ENCODE measurements at places on chromosomes 5 and 9.

DNA sequence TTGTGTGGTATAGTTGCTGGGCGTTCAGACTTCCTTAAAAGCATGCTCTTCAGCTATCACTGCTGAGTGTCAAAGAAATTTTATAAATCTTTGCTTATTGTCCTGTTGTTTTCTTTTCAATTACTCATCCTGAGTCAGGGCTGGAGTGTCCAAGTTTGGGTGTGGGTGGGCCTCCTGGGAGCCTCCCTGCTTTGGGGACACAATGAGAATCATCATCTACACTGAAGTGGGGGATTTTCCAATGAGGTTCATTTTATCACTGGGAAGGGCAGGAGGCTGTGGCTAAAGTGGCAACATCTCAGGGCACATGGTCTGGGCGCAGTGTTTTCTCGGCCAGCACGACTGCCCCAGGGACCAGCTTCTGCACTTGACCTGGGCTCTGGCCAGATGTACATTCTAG is 19.5 kb downstream of the GFPT2 start:
- DNase-seq = no peak

GRCh38 chr5:73126381-73126780 is 6.0 kb downstream of the TMEM171 start:
- DNase-seq = no peak

- DNase-seq = no peak
Observed at GRCh38 chr9:135570456-135570855, 8.9 kb downstream of the PAEP start.

DNA sequence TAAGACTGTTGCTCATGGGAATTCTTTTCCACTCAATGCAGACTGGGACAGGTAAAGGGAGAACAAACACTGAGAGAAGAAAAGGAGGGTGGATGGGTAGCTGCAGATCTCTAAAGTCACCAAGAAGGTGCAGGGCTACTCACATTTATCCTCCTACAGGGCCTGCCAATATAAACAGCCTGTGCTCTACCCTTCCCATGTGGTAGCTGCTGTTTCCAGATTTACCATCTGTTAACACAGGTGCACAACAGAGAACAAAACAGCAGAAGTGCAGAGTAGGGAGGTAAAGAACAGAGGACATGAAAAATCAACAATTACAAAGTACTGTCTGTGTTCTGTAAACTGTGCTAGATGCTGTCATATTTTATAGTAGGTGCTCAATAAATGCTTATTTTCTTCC is 26.0 kb downstream of the JAKMIP2 start:
- no peak for DNase-seq

GRCh38 chr9:34651876-34652601 is at the start of gene IL11RA:
TSS of gene IL11RA (plus strand) at chr9:34652185. CDS start at chr9:34655218, 3,033 bp downstream.
- peak; percentile 93 for DNase-seq

GRCh38 chr5:71834601-71835000 is 115.5 kb downstream of the CARTPT start:
- DNase-seq = peak; percentile 53

DNA sequence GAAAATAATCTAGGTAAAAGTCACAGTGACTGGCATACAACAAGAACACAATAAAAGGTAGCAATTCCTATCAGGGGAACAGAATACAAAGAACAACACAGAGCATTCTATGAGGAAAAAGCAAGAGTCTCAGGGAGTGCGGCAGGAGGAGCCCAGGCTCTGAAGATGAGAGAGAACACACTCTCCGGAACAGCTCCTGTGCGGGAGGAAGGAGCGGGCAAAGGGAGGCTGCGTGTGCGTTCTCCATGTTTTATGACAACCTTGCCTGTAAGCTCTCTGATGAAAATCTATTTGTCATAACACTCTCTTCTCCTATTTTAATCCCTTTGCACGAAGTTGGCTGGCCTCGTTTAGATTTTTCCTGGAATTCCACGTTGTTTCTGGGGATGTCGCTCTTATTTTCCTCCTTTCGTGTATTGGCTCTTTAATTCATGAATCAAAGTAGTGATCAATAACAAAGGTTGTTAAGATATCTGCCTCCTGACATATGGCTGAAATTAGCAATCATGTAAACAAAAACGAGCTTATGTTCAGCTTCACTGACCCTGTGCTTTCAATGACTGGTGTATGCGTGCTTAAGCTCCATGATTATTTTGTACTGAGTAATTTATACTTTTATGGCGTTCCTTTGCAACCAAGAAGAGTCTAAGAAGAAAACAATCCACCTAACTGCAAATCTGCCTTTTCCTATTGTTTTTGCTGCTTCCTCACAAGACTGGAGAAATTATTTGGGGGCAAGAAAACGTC is 109.5 kb downstream of the MYO10 start:
- no peak for DNase-seq

DNA sequence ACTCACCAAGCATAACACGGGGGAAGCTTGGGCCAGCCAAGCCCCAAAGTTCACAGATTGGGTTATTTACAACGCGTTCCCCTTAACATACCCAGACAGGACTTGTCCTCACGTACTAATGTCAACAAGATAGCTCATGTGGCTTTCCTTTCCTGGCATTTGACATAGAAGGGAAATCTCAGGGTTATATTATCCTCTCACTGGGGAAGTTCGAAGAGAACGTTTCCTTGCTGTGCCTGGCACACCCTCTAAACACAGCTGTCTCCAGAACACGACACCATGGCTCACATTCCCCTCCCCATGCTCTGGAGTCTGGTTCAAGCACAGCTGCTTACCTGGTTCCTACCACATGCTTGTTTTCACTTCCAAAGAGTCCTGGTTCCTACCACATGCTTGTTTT is 46.8 kb upstream of the OTULINL start:
- peak; percentile 16 for DNase-seq

DNA sequence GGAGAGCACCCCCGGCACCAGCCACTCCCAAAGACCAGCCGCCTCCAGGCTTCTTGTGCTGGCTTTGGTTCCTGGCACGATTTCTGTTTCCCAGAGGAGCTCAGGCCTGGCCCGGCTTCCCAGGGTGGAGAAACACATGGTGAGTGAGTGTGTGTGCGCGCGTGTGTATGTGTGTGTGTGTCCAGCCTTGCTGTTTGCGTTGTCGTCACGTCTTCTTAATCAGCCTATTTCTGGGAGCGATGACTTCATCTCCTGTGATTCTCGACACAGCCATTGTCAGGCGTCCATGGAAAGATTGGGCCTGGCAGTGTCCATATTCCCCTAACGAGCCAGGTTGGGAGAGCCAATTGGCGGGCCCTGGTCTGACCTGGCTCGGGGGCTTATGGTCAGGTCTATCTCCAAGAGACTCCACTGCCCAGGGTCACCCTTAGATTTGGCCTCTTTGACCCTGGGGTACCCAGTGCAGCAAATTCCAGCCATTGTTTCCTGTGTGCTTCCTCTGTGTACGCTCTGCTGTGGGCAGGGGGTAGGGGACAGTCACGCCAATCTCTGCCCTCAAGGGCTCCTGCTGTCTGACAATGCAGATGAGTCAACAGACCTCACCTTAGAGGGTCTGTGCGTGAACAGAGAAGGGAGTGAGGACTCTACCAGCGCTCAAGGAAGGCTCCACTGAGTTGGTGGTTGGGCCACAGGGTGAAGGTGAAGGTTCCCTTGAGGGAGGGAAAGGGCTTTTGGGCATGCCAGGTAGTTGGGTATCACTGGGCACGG is 73.8 kb downstream of the DAB2IP start:
- no peak for DNase-seq

Data from left lung (tissue), 14 donors.